ENCODE measurements at places on chromosomes 2 and 18.

DNA sequence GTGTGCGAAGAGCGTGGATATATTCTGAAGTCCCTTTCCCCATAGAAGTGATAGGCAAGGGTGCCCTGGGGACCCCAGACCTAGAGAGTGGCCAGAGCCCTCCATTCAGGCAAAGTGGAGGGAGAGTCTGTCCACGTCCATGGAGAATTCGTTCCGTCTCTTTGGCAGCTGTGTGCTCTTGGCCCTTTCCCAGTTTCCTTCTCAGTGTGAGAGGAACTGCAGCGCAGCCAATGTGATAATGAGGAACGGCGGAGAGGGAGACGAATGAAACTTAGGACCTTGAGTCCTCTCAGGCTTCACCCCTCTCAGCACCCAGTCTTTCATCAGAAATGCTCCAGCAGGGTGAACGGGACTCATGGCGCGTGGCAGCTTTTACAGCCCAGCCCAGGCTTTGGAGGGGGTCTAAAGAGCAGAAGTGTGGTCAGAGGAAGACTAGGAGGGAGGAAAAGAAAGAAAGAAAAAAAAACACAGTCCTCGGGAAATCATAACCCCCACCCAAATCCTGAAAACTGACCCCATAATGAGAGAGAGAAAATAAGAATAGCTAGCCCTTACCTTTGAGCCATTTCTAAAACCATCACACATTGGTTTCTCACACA, 95.0 kb upstream of the RIOK3 start:
- peak; percentile 76 for DNase-seq

- DNase-seq: no peak
Observed at GRCh38 chr2:226728996-226729395, 70.6 kb downstream of the IRS1 start.

DNA sequence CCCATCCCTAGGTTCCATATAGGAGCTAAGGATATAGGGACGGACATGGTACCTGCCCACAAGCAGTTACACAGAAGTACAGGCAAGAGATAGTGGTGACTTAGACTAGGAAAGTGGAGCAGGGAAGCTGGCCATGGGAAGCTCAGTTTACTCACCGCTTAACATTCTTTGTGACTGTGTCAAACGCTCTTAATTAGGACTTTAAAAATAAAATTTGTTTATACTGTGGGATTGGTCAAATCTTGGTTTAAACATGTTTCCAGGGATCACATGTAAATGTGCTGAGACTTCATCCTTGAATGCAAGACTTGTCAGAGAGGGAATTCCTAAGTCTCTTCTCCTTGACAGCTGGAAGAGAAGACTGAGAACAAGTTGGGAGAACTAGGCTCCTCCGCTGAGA, 107.3 kb downstream of the MTCL1 start:
- no peak for DNase-seq

DNA sequence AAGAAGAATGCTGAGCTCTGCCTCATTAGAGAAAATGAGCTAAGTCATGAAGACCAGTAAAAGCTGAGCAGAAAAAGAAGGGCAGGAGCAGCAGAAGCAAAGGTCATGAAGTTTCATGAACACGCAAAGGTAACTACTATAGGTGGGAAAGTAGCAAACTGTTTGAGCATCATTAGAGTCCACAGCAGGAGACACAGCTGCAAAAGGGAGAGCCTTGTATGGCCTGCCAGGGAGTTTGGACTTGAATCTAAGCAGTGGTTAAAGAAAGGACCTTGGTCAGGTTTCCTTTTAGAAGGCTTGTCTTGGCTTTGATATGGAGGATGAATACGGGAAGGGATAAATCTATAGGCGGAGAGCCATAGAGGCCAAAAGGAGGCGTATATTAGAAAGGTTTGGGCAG, 34.0 kb downstream of the DAPL1 start:
- no peak for DNase-seq

- DNase-seq: no peak
Observed at GRCh38 chr2:176789751-176790150, 422.8 kb upstream of the HNRNPA3 start.

GRCh38 chr18:77209587-77209986, 40.1 kb upstream of the GALR1 start:
- no peak for DNase-seq
